ENCODE measurements at places on chromosomes 4 and X.

GRCh38 chr4:186619088-186619487 is 63.7 kb upstream of the MTNR1A start:
- no peak for DNase-seq

GRCh38 chrX:106144755-106145639 is 23.1 kb upstream of the PWWP3B start:
- DNase-seq, result no peak

DNA sequence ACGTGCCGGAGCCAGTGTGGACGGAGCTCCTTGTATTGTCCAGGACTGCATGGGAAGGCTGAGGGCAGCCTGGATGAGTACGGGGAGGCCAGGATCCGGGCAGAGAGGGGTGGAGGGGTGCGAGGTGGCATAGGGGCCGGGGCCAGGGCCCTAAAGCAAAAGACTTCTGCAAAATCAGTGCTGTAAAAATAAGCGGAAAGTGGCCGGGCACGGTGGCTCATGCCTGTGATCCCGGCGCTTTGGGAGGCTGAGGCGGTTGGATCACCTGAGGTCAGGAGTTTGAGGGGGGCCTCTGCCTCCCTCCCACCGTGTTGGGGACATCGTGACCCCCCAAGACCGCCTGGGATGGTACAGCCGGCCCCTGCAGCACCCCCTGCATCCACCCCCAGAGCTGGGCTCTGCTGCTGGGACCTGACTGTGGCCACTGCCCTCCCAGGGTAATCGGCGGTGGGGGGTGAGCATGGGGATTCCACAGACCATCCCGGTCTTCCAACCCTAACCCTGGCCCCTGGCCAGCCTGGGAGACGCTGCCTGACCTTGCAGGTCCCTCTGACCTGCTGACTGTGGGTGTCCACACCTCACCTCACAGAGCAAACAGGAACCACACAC is 23.4 kb upstream of the PLCXD1 start:
- peak; percentile 0 for DNase-seq

DNA sequence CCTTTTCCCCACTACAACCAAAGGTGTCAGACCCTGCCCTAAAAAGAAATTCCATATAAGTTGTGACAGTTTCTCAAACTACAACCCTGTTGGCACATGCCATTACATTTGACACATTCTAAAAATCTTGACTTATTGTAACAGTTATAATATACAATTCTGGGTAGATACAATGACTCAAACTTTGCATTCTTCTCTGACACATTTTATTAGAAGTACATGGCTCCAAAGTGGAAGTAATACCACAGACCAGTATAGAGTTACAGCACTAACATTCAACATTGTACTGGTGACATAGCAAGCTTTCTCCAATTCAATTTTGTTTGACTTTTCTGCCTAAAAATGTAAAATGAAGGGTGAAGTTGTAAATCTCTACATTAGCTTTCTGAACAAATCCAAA is 196.6 kb upstream of the ETNPPL start:
- DNase-seq, result no peak

DNA sequence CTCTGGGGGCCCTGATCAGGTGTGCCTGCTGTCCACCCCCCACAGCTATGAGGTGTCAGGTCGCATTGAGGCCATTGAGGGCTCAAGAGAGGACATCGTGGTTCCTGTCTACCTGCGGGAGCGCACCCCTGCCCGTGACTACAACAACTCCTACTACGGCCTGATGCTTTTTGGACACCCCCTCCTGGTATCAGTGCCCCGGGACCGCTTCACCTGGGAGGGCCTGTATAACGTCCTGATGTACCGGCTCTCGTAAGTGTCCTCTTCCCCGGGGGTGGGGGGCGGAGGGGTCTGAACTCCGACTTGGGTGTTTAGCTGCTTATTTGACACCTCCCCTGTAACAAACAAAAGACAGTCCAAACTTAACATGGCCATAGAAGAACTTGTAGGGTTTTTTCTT is 10.5 kb downstream of the USP11 start:
- DNase-seq, result no peak
